Caki2 (cell line): ENCODE measurements at places on chromosomes 1 and 21. TPM values are rescaled to one million over a fixed set of nuclear protein-coding genes. Genes with fewer than 3 reads are reported as not detected.
A peak's percentile ranks its signal among the peaks of the same experiment; 100 is the strongest.

- no peak for DNase-seq
These were observed 19.7 kb downstream of the FAM76A start for GRCh38 chr1:27745466-27745865.

GRCh38 chr1:202140833-202141232, 3.7 kb downstream of the ARL8A start:
- no peak for DNase-seq

CELA3A gene
- not detected in 2 replicates for total RNA-seq

GRCh38 chr1:172398970-172399755, 21.3 kb upstream of the C1orf105 start:
- peak; percentile 83 for DNase-seq

DNA sequence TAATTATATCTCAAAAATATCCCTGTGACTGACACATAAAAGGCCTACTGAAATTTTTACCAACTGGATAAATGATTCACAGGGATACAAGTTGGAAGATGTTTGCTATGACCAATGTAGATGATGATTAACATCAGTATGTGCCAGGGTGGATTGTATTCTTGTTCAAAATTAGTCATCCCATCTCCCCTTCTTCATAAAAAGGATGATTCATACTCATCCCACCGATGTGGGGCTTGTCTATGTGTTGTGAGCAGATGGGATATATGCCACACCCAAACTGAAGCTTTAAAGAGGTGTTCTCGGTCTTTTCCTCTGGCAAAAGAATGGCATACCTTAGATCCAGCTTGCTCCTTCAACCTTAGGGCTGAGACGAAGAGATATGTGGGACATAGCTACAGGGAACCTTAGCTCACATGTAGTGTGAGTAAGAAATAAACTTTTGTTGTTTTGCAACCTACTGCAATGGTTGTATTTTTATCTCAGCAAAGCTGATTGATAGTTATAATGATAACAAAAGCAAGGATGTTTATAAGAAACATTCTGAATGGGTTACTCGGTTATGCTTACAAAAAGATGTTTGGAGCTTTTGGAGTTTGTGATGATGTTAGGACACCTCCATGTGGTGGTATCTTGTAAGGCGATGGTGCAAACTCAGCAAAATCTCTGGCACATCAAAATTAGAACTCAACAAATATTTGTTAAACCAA, 29.4 kb downstream of the SPATA17 start:
- DNase-seq, result peak; percentile 87

MCOLN3 gene
- total RNA-seq, result 0.46 and 1.0 TPM in 2 replicates

DNA sequence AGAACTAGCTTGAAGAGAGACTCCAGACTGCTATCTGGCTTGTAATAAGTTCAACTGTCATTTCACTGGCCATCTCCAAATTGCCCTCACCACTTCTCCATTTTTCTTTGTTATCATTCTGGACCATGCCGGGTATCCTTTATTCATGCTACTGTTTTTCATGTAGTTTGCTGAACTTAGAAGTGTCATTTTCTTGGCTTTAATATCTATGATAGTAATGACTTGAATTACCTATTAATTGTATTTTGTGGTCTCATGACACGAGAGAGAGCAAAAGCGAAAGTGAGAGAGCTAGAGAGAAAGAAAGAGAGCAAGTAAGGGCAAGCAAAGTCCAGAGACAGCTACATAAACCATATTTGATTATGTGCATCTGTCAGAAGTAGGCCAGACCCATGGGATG, 184.9 kb upstream of the ATP1B1 start:
- no peak for DNase-seq

- DNase-seq, result no peak
These were observed 9.0 kb downstream of the GSTM5 start for GRCh38 chr1:109721042-109721441.

DNA sequence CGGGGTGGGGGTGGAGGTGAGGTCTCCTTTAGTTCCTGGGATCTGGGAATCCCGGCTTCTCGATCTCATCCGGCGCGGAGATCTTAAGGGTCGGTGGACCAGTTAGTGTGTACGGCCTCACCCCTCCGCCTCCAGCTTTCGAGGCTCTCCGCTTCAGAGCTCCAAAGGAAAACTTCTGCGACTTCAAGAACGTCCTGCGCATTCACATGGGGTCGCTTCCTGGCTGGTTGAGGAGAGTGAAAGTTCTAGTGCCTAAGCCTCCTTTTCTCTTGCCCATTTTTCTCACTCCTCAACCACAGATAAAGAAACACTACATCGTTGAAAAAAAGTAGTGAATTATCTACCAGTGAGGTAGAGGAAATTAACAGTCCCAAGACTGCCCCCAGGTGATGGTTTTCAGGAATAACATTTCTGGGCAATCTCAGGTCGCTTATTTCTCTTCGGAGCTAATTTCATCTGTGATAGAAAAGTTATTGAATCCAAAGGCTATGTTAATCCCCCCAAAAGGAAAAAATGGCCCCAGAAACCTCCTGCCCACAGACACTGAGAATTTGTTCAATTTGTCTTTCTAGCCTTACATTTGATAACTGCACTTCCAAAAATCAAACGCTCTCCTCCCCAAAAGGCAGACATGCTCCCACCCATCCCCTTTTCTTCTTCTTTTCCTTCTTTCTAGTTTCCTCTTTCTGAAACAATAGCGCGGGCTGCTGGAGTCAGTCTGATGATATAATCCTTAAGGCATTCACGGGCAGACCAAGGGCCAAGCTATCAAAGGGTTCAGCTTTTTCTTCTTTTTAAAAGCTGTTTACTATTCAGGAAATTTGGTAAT, 20.6 kb upstream of the TBX15 start:
- peak; percentile 40 for DNase-seq

IL22RA1 gene
- total RNA-seq, result 0.61 and 0.68 TPM in 2 replicates

MEGF6 gene
- total RNA-seq, result 15.6 and 21.0 TPM in 2 replicates

GRCh38 chr1:204080163-204080903, 7.4 kb downstream of the SOX13 start:
- DNase-seq, result peak; percentile 80

AKNAD1 gene
- 0.06 TPM in 1 of 2 replicates, not detected in the other for total RNA-seq

- DNase-seq, result no peak
These were observed 575.5 kb downstream of the MRPL39 start for GRCh38 chr21:25031750-25032149.

NR1I3 gene
- not detected in 2 replicates for total RNA-seq

DNA sequence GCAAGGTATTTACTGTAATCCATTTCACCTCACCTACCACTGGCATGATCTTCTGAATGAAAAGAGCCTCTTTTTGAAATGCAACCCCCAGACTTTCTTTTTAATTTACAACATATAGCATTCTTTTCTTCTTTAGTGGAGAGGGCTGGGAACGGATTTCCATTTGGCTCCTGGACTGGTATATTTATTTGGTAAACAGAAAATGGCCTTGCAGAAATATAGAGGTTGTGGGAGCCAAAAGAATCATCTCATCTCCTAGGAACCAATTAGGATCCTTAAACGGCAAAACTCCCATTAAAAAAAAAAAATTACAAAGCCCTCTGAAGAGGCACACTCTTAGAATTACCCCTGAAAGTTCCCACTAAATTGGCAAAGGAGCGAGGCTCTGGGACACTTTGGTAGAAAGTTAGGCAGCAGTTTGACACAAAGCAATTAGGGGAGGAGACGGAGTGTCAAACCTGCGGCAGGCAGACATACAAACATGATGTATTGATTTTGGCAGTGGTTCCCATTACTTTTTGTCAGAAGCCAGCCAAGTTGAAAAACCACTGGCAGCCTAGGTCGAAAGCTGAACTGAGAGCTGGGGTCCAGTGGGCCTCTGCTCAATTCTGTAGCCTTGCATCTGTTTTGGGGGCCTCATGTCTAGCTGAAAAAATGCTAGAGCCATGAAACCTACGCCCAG, 135.1 kb upstream of the MAGI3 start:
- no peak for DNase-seq

- peak; percentile 58 for DNase-seq
These were observed 75.2 kb upstream of the TEKT2 start for GRCh38 chr1:36008546-36009197.

- DNase-seq, result no peak
These were observed 131.2 kb upstream of the COA6 start for GRCh38 chr1:234241941-234242490.

LRRC38 gene
- not detected in 2 replicates for total RNA-seq

- peak; percentile 36 for DNase-seq
These were observed 129.2 kb upstream of the SYT6 start for GRCh38 chr1:114282751-114283403.

DNA sequence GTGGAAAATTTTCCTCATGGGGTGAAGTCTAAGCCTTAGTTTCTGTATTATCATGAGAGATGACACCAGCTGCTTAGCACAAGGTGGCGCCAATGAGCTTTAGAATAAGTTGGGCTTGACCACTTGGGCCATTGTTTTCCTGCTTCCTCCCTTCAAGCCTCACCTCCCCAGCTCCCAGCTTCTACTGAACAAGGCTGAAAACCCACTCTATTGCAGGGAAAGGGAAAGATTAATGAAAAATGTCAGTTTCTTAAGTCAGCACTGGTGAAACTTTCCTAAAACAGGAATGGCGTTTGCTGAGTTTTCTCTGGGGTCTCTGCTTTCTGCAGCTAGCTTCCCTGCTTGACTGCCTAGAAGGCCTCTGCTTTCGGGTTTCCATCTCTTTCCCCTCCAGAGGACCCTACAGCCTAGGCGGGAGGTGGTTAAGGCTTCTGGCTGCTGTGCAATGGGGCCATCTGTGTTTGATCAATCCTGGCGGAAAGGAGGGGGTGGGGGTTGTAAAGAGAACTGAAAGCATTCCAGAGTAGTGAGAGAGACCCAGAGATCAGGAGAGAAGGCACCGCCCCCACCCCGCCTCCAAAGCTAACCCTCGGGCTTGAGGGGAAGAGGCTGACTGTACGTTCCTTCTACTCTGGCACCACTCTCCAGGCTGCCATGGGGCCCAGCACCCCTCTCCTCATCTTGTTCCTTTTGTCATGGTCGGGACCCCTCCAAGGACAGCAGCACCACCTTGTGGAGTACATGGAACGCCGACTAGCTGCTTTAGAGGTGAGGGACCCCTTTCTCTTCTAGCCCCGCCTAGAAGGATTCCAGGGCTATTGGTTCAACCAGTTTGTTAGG, at the start of gene OLFML3:
Gene OLFML3 (plus strand): TSS at position 612 of the 840 bp plus-strand sequence. CDS start 43 bp downstream, at position 655.
- peak; percentile 42 for DNase-seq

DNA sequence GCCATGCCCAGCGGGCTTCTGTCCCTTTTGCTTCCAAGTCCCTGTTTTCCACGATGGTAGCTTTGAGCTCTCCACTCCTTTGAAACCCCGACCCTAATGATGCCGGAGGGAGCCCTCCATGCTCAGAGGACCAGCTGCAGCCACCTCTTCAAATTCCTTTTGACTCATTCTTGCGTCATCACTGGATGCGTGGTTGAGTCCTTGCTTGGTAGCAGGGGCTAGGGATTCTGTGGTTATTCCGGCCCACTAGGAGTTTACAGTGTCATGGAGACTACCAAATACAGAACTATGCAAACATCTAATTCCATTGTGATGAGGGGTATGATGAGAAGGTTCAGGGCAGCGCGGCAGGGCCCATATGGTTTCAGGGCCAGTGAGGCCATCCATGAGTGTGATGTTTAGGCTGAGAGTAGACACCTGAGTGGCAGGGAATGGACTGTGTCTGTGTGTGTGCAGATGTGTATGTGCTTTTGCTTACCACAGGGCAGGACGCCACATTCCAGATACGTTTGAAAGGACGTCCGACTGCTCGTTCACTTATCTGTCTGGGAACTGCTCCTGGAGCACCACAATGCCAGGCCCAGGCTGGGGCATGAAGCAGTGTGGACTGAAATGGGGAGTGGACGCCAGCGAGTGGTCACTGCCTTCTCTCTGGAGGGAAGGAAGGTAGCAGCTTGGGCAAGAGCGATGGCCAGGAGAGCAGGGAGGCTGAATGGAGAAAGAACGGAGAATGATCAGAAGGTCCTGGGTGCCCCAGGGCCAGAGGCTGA, 30.4 kb upstream of the ZBTB21 start:
- peak; percentile 84 for DNase-seq

KRTAP10-2 gene
- not detected in 2 replicates for total RNA-seq

- no peak for DNase-seq
These were observed 121.6 kb downstream of the NTMT2 start for GRCh38 chr1:170267317-170267716.

- no peak for DNase-seq
These were observed 55.2 kb upstream of the WDR26 start for GRCh38 chr1:224489534-224490365.

GRCh38 chr1:197771386-197771785, 3.9 kb downstream of the DENND1B start:
- DNase-seq, result no peak

DNA sequence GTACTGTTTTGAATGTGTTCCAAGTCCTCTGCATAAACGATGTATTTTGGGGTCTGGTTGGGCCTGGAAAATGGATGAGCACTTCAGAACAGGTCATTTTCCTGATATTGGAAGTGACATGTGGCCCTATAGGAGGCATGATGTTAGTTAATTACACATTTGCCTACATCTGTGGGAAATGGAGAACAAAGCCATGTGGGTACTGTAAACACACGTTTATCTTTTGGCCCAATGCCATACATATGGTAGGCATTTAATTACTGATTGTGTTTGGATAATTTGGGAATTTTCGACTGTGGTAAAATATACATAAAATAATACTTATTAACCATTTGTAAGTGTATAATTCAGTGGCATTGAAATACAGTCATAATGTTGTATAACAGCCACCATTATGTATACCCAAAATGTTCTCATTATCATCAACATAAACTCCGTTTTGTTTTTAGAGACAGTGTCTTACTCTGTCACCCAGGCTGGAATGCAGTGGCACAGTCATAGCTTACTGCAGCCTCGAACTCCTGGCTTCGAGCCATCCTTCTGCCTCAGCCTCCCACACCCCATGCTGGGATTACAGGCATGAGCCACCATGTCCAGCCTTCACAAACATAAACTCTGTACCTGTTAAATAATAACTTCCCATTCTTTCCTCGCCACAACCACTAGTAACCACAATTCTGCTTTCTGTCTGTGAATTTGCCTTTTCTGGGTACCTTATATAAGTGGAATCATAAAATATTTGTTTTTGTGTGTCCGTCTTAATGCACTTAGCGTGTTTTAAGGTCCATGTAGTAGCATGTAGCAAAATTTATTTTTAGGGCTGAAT, 11.9 kb upstream of the RNPEP start:
- DNase-seq, result peak; percentile 22

- DNase-seq, result no peak
These were observed 1788.1 kb downstream of the BRINP3 start for GRCh38 chr1:188689542-188689941.

AUNIP gene
- total RNA-seq, result 11.5 and 13.1 TPM in 2 replicates

- DNase-seq, result no peak
These were observed 12.4 kb upstream of the KRTAP19-8 start for GRCh38 chr21:31050577-31051157.

GRCh38 chr1:189623336-189623735, 854.3 kb downstream of the BRINP3 start:
- no peak for DNase-seq

DNA sequence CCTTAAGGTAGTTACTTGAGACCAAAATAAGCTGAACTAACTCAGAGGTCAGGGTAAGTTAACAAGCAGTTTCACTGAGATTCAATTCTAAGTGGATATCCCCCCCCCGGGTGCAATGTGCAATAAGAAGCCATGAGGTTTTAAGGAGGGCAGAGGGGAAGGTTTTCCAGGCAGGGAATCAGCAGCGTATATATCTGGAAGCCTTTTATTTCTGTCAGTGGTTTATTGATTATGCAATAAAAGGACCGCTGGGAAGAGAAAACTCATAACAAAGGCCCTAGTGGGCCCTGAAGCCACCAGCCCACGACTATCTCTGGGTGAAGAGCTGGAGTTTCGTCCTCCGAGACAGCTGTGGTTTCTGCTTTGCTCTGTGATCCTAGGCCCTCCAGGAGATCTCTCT, 53.1 kb upstream of the CTPS1 start:
- no peak for DNase-seq

GJA4 gene
- not detected in 2 replicates for total RNA-seq
